ENCODE measurements at places on chromosomes 6 and 20. TPM values are rescaled to one million over a fixed set of nuclear protein-coding genes. Genes with fewer than 3 reads are reported as not detected.

DNA sequence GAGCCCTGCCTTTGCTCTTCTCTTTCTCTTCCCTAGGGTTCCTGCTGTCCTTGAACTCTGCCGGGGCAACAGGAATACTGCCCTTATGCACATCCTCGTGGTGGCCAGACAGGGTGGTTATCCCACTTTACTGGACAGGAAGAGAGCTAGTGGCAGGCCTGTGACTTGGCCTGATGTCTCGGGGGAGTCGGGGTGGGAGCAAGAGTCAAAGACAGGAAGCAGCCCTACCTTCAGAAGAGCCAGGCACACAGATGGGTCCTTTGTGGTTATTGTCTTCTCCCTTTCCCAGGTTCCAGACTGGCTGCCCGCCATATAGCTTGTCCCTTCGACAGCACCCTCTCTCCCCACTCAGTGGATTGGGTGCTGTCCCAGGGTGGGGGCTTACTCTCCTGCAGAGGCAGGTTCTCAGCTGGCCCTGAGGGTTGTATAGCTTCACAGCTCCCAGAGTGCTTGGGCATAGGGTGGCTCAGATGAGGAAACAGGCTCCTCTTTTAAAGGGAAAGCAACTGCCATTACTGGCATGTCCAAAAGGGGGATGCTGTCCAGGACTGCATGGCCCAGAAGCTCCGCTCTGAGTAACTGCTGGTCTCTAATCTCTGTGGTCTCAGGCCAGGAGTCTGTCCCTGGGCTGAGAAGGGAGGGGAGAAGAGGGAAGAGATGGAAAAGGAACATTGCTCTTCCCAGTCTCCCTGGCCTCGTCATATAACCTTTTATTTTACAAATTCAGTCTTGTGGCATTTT, 17.3 kb downstream of the PLCG1 start:
- DNase-seq = no peak

DNA sequence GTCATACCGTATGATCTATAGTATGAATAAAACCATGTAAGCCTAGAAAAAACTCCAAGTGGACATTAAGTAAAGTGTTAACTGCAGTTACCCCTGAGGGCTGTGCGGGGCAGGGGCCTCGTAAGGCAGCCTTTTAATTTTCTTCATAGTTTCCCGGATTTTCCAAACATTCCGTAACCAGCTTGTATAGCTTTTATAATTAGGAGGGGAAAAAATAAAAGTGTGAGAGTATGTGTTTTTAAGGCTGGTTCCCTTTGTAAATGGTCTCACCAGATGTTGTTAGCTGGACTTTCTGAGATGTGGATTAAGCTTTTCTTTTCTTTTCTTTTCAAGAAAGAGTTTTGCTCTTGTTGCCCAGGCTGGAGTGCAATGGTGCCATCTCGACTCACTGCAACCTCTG, 7.0 kb downstream of the KIAA1755 start:
- no peak for DNase-seq

NKAIN2 gene
- polyA plus RNA-seq = not detected

DNA sequence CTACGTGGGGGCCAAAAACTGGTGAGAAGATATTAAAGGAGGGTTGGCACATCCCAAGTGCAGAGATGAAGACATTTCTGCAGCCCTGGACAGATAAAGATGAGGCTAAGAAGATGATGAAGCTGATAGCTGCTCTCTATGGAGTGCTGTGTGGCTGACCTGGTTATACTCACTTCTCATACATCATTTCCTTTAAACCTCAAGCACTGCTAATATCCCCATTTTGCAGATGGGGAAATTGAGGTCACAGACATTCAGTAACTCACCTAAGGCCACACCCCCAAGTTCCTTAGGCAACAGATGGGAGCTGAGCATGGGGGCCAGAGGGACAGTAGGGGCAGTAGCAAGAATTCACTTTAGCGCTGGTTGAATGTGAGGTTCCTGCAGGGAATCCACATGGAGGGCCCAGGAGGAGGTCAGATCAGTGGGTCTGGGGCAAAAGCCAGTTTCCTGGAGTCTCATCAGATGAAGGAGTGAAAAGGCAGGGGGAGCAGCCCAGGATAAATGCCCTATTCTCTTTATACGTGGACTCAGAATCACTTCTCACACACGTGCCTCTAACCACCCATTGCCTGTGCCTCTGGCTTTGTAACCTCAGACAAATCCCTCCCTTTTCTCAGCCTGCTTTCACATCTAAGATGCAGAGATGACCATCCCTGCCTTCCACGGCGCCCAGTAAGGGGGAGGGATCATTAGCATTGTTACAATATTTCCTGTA, 125.8 kb downstream of the NFATC2 start:
- DNase-seq = no peak

DNA sequence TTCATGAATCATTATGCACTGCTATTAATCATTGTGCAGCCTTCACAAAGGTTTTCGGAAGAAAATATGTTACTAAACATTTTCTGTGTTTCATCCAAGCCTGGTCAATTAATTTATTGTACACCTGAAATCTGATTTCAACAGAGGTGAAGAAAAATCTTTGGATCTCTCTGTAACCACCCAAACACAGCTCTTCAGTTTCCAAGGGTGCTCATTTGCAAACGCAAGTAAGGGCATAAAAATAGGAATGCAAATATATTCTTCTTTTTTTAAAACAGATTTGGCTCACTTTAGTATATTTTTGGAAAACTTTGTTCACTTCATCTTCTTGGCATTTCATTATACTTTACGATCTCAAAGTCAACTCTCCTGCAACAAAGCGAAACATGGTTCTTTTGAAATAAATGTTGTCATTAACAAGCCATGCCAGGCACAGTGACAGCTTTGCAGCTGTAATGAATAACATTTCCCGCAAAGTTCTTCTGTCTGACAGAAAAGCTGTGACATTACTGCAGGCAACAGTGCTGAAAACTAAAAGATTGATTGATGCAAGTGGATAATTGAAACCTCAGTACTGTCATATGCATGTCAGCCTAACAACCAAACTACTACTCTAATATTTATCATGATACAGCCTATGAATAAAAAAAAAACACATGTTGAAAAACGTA, 348.3 kb downstream of the FRK start:
- no peak for DNase-seq

PKIB gene
- not detected for polyA plus RNA-seq

- DNase-seq = peak; percentile 46
These were observed 28.0 kb upstream of the TULP4 start for GRCh38 chr6:158284007-158284875.

GRCh38 chr6:112931832-112932231, 584.7 kb downstream of the RFPL4B start:
- no peak for DNase-seq

- no peak for DNase-seq
These were observed 171.7 kb upstream of the MAN1A1 start for GRCh38 chr6:119521251-119521650.

GRCh38 chr6:144049386-144049785, 41.3 kb upstream of the PLAGL1 start:
- DNase-seq = no peak

- no peak for DNase-seq
These were observed 25.8 kb upstream of the KCNK5 start for GRCh38 chr6:39254999-39255535.

DNA sequence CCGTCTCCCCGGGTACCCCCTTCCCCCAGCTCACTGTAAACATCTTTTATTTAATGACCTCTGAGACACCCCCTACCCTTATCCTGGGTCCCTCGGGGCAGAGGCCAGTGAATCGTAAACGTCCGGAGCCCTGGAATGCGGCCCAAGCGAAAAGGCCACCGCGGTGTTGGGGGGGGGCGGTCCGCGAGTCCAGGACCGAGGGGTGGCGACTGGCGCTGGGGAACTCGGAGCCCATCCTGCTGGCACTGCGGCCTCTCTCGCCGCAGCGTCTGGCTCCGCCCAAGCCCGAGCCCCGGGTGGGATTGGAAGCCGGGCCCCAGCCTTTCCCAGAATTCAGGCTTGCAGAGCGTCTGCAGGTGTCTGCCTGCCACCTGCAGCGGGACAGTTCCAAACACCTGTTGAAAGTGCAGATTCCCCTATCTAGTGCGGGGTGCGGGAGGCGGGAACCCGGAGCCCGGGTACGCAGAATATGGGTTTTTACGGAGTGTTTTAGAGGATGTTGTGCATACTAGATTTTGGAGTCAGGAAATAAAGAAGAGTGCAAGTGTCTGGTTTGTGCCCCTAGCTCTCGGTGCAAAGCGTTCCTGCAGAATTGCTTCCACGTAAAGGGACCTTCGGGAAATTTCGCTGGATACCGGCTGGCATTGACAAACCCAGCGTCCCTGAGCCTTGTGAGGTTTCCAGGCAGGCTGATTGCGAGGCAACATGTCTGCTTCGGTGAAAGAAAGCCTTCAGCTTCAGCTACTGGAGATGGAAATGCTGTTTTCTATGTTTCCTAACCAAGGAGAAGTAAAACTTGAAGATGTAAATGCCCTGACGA, 800 bp downstream of the RWDD2A start:
- no peak for DNase-seq

DEFB124 gene
- not detected for polyA plus RNA-seq

- DNase-seq = no peak
These were observed 71.9 kb downstream of the MDGA1 start for GRCh38 chr6:37625591-37626374.

- DNase-seq = no peak
These were observed 39.6 kb downstream of the KIAA0319 start for GRCh38 chr6:24606200-24606930.

GRCh38 chr20:57384953-57385761, 6.0 kb upstream of the RBM38 start:
- DNase-seq = no peak
